ENCODE measurements at places on chromosomes 4 and X.
A peak's percentile ranks its signal among the peaks of the same experiment; 100 is the strongest.

DNA sequence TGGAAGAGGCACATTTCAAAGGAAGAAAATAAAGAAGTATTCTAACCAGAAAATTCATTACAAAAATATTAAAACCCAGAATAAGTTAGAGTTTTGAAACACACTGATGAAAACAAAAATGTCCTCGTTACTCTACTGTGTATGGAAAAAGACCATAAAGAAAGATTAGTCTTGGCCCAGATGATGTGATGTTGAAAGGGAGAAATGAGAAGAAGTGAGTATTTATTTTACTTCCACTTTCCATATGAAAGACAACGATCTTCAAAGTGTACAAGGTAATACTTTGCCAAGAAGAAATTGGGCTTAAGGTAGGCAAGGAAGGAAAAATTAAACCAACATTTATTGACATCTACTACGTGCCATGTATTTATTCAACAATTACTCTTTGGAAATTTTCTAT lies 48.6 kb upstream of the EMCN start:
- peak; percentile 75 for ATAC-seq

DNA sequence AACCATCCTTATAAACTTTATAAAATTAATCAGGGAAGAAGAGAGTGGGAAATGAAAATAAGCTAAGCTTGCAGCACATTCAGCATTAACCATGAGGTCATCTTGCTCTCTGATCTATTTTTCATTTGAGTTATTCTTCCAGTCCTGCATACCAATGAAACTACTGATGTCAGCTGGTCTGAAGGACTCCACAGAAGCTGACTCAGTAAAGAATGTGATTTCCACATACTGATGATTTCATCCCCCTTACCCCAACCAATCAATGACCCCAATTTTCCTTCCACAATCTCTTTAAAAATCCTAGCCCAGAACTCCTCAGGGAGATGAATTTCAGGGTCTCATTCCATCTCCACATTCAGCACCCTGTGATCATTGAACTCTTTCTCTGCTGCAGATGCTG lies 18.8 kb upstream of the DSPP start:
- no peak for ATAC-seq

GRCh38 chr4:140085062-140085622 lies 68.8 kb downstream of the MAML3 start:
- no peak for ATAC-seq

GRCh38 chrX:51894697-51895336 lies 1.4 kb downstream of the MAGED1 start:
- ATAC-seq: no peak

DNA sequence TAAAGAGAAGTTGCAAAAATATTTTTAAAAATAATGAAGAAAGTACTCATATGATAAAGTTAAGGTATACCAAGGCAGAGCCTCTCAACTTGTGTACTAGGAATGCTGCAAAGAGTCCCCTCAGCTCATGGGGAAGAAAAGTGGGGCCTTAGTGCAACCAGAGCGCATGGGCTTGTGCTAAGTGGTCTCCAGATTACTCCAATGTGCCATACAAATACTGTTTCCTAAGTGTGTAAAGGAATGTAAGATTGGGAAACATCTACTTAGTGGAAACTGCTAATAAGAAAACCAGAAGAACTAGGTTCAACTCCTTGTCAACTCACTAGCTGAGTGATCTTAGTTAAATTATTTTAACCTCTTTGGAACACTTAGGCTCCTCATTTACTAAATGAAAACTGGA lies 39.1 kb downstream of the NAF1 start:
- ATAC-seq: no peak

DNA sequence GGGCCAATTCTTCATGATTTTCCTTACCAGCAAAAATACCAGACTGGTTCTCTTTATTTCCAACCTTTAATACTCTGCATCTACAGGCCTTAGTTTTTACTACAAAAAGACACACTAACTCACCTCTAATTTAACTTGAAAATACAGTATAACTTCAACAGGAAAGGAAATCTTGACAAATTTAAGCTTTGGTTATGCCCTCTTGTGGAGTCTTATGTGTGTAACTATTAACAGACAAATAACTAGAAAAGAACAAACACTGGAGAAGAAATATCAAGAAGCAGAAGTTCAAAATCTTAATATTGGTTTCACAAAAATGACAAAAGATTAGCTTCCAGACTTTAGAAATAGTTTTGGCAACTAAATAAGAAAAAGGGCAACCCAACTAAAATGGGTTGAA lies 33.0 kb downstream of the PPA2 start:
- ATAC-seq: no peak

DNA sequence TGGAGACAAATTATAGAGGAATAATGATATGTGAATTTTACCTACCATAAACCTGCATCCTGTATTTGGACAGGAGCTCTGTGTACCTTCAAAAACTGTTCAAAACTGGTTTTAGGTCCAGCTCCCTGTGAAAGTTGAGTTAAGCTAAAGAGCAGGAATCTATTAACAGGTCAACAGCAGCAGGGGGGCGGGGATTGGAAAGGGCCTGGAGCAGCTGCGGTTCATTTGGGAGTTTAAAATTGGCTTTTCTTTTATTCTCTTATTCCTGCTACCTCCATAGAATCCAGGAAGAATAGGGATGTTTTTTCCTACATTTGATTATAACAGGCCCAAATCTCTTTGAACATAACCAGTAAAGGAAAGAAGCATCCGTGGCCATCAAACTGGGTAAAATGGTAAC lies 23.8 kb downstream of the SHROOM3 start:
- ATAC-seq: no peak

- ATAC-seq: no peak
These were observed 1.2 kb upstream of the MAGEE2 start for GRCh38 chrX:75786290-75786689.

DNA sequence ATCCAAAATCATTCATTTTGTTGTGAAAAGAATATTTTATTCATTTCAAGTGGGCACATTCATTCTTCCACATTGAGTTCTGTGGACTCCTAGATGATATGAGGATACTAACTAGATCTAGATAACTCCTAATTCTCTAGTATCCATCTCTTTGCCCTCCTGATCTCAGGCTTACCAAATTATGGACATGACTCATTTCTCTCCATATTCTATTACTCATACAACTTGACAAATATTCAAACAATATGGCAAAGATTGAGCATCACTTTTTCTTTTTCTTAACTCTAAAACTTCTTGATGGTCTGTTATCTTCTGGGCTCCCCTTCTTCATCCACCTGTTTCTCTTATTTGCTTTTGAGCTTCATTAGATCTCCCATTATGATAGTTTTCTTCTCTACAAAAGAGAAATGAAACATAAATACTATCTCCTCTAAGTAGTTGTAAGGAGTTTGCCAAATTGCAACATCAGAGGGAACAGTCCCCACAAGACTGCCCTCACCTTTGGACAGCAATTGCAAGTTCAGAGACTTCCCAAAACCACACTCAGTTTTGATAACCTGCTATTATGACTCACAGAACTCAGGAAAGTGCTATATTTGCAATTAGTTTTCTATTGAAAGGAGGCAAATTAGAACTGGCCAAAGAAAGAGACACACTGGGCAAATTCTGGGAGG lies 422.9 kb downstream of the SPRY1 start:
- ATAC-seq: no peak

DNA sequence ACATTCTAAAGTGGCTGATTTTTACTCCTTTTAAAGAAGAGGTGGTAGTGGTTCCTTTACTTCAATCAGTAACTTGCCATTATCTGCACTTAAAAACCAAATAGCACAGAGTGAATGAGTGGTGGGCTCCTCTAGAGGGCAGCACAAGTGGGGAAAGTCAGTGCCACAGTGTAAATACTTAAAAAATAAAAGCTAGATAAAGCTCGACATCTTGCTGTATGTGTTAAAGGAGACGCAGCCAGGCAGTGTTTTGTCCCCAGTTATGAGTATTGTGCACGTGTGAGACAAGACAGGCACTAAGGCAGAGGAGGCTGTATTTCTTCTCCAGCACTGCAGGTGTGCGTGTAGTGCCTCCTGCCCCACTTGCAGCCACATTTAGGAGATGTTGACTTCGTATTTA lies 24.6 kb downstream of the NAP1L5 start:
- ATAC-seq: peak; percentile 34

DNA sequence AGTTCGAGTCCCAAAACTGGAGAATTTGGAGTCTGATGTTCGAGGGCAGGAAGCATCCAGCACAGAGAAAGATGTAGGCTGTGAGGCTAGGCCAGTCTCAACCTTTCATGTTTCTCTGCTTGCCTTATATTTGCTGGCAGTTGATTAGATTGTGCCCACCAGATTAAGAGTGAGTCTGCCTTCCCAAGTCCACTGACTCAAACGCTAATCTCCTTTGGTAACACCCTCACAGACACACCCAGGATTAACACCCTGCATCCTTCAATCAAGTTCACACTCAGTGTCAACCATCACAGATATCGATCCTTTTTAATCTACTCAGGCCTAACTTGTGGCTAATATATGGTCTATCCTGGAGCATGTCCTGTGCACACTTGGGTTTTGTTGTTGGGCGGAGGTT lies 18.0 kb upstream of the MAEA start:
- ATAC-seq: no peak

GRCh38 chr4:171629182-171629581 lies 184.0 kb upstream of the GALNTL6 start:
- no peak for ATAC-seq

DNA sequence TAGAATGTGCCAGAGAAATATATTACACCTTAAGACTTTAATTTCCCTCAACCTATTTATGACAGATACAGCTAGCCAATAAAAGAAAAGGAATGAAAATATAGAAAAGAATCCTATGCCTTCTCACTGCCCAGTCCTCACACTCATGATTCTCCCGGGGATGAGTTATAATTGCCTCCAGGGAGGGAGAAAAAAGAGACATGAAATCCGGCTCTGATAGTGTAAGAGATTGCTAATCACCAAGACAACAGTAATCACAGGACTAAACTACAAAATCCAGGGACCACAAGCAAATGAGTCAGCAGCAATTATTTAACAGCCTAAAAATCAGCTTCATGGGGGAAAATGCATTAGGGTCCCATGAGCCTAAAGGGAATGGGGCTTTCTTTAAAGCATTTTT lies 95.9 kb upstream of the DUSP21 start:
- no peak for ATAC-seq

- no peak for ATAC-seq
These were observed 96.1 kb downstream of the FRYL start for GRCh38 chr4:48683784-48684666.

DNA sequence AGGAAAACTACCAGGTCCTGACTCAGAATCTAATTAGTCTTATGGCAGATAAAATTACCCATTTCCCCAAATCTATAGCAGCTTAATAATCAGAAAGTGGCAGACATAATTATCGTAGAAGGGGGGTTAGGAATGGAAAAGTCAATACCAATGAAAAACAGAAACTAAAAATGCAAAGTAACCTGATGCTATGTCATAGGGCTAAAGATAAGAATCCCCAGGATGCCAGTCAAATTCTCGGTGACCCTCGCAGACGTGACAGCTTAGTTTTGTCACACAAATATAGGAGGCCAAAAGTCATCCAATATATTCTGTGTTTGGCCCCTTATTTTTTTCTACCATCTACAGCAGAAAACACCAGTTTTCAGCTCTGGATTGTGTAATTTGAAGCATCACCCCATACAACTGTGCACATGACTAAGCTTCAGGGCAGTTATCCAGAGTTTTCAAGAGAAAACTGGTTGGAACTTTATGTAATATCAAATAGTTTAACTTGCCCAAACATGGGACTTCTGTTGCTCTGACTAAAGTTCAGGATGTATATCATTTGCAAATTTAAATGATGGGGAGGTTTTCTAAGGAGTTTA lies 30.9 kb downstream of the RASSF6 start:
- no peak for ATAC-seq

DNA sequence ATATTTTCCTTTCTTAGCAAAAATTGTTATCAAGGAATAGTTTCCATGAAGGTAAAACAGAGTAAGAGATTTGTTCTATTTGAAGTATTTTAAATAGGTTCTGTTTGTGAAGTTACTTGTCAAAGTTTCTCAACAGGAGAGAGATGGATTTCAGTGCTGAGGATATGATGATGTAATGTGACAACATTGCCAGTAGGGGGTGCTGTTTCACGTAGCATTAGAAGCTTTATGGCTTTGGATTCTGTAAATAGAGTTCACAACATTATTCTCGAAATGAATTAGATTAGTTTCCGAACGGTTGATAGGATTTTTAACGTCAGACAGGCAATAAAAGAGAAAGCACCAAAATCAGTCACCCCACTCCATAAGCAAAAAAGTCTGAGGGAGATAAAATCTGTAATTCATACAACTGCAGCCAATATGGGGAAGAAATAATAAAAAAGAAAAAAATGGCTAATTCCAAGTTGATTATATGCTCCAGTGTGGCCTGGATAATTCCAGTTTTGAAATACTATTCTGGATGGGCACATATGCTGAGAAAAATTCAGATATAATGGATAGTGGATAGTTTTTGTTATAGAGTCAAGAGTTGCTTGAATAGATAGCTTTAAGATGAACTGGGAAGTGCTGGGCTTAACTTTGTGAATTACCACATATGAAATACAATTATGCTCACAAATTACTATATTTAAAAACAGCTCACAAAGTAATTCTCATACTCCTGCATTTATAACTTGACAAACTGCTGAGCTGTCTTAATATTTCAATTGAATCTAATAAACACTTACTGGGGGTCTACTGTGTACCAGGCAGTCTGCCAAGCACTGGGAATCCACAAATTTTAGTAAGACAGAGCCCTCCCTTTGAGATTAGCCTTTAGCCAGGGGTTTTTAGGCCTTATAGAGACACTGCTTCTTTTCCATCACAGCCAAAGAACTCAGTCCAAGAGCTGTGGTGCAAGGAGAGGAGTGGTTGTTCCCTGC lies 109.1 kb downstream of the GPAT3 start:
- ATAC-seq: peak; percentile 64

- no peak for ATAC-seq
These were observed 6.9 kb upstream of the HAND2 start for GRCh38 chr4:173536808-173537429.

- ATAC-seq: no peak
These were observed 5.9 kb downstream of the THAP9 start for GRCh38 chr4:82906469-82906868.

GRCh38 chr4:144584428-144584827 lies 61.5 kb upstream of the HHIP start:
- ATAC-seq: no peak

GRCh38 chr4:175927121-175927520 lies 115.1 kb upstream of the GPM6A start:
- no peak for ATAC-seq

- peak; percentile 47 for ATAC-seq
These were observed 30.4 kb downstream of the CFAP299 start for GRCh38 chr4:80365928-80366327.

- no peak for ATAC-seq
These were observed 134.8 kb upstream of the PPARGC1A start for GRCh38 chr4:24024605-24025004.

- no peak for ATAC-seq
These were observed 45.6 kb downstream of the SLIT2 start for GRCh38 chr4:20297261-20297660.

GRCh38 chr4:181753207-181753606 lies 490.0 kb upstream of the TENM3 start:
- ATAC-seq: no peak

- no peak for ATAC-seq
These were observed 47.8 kb downstream of the APLN start for GRCh38 chrX:129606918-129607317.

- ATAC-seq: no peak
These were observed 117.1 kb upstream of the FRG1 start for GRCh38 chr4:189823591-189823990.

All from activated T-helper 17 cell treated with anti-CD3 and anti-CD28 coated beads, Interleukin-2, amount 50 U/mL, for 72 hours (primary cell).